ENCODE measurements at places on chromosomes 1 and 21.

DNA sequence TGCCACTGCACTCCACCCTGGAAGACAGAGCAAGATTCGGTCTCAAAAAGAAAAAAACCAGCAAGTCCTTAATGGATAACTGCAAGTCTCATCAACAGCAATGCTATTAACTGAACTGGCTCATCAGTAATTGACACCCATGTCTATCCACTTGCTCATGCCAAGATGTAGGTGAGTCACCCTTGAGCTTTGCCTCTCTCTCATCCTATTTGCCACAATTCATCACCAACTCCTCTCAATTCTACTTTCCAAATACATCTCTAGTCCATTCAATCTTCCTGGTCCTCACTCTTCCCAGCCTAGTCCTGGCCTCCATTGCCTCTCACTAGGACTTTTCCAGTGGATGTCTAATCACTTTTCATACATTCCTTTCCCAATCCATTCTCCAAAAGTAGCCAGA lies 103.7 kb upstream of the PRMT6 start:
- DNase-seq, result no peak

DNA sequence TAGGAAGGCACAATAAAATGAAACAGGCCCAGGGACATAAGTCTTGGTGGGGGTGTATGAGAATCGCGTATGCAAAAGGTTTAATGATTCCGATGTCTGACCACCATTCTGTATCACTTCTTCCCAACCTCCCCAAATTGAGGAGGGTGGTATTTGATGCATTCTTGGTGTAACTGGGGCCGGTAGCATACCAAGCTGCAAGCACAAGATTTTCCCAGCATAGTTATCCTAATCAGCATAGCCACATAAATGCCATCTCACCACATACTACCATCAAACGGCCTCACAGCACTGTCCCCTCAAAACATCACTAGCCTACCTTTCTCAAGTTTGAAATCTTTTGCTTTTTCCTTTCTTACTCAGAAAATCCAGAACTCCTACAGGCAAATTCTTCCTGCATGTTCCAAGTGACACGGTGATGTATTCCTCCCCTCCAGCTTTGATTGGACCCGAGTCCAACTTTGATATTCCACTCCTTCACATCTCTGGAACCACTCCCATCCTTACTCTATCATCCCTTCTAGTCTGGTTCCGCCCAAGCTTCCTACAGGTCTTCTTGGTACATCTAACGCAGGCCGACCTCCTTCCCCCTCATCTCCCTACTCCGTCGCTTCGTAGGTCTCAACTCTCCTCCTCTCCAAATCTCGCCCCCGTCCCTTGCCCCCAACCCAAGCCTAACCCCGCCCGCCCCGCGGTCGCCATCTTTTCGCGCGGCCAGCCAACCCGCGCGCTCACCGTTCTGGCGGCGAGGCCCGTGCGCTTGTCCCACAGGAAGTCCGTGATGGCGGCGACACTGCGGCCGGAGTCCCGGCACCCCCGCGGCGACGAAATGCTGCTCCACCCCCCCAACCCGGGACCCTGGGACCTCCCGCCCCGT lies 600 bp downstream of the CLK2 start:
- no peak for DNase-seq

GRCh38 chr21:24658026-24658425 lies 949.3 kb downstream of the MRPL39 start:
- no peak for DNase-seq

DNA sequence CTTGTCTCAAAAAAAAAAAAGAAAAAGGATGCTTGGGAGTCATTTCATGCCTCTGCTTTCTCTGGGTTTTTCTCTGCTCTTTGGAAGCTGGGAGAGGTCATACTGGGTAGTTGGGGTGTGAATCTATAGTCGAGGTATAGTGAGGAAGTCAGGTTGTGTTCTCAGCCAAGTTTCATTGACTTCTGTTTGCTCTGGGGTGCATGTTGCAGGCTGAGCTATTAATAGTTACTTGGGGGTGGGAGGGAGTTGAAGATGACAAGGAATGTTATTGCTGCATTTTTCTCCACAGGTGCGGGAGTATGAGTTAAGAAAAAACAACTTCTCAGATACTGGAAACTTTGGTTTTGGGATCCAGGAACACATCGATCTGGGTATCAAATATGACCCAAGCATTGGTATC lies 2.8 kb downstream of the RPL11 start:
- no peak for DNase-seq

GRCh38 chr1:42747125-42747524 lies 7.1 kb upstream of the CLDN19 start:
- peak; percentile 69 for DNase-seq

- DNase-seq, result no peak
Measured at GRCh38 chr1:167837326-167837725, 76.6 kb downstream of the ADCY10 start.

- DNase-seq, result no peak
Measured at GRCh38 chr1:172497230-172497629, 35.7 kb upstream of the SUCO start.

- DNase-seq, result no peak
Measured at GRCh38 chr1:186076006-186076405, 299.0 kb downstream of the TPR start.

DNA sequence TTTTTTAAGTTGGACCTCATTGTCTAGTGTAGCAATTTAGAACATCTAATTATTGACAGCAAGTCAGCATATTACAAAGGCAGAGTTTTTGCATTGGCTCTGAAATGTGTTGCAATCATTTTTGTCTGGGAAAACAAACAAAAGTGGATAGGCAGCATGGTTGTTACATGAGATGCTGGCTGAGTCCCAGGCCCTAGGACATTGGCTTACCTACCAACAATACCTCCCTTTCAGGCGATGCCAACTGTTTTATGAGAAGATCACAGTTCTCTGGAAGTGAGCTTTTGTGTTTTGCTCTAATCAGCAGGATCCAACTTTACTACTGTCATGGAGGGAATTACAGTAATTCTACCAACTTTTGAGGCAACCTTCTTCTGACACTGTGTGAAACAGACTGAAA lies 71.5 kb upstream of the CXADR start:
- no peak for DNase-seq

GRCh38 chr1:17007121-17007520 lies 4.6 kb downstream of the ATP13A2 start:
- DNase-seq, result no peak

DNA sequence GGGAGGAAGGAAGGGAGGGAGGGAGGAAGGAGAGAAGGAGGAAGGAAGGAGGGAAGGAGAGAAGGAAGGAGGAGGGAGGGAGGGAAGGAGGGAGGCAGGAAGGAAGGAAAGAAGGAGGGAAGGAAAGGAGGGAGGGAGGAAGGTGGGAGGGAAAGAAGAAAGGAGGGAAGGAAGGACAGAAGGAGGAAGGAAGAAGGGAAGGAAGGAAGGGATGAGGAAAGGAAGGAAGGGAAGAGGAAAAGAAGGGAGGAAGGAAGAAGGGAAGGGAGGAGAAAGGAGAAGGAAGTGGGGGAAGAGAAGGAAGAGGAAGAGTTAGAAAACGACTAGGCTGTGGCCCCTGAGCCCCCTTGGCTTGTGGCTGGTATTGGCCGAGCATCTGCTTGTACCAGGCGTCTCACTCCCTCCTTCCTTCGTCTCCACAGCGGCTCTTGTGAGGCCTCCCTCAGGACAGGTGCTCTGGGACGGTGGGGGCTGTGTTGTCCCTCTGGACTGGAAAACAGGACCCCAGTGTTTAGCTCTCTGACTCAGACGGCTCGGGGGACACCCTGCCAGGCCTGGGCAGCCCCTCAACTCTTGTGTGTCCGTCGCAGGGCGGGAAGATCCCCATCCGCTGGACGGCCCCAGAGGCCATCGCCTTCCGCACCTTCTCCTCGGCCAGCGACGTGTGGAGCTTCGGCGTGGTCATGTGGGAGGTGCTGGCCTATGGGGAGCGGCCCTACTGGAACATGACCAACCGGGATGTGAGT lies 36.2 kb upstream of the C1QA start:
- DNase-seq, result no peak

DNA sequence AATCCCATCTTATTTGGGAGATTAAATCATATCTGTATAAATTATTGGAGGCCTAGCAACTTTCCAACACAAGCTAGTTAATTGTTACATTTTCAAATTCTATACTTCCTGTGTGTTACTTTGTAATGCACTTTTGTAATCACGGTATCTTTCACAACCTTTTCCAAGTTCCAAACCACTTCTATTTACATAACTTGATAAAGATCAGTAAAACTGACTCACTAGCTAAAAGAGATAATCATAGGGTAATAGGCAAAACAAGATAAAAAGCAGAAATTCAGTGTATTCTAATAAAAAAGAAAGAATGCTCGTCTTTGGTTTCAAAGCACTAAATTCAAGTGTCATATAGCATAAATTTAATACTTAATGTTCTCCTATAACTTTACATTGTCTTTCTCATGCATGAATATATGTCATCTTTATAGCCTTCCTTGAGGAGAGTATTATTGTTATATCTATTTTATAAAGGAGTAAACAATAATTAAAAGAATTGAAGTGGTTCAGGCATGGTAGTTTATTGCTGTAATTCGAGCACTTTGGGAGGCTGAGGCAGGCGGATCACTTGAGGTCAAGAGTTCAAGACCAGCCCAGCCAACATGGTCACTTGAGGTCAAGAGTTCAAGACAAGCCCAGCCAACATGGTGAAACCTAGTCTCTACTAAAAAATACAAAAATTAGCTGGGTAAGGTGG lies 66.4 kb downstream of the RGS13 start:
- peak; percentile 18 for DNase-seq

DNA sequence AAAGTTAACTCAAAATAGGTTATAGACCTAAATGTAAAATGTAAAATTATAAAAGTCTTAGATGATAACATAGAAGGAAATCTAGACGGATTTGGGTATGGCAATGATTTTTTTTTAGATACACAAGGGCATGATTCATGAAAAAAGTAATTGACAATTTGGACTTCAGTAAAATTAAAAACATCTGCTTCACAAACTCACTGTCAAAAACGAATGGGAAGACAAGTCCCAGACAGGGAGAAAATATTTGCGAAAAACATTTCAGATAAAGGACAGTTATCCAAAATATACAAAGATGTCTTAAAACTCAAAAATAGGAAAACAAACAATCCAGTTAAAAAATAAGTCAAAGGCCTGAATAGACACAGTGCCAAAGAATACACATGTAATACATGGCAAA lies 9.7 kb upstream of the PTGS2 start:
- no peak for DNase-seq

GRCh38 chr1:112488141-112488540 lies 20.6 kb upstream of the WNT2B start:
- DNase-seq, result no peak

DNA sequence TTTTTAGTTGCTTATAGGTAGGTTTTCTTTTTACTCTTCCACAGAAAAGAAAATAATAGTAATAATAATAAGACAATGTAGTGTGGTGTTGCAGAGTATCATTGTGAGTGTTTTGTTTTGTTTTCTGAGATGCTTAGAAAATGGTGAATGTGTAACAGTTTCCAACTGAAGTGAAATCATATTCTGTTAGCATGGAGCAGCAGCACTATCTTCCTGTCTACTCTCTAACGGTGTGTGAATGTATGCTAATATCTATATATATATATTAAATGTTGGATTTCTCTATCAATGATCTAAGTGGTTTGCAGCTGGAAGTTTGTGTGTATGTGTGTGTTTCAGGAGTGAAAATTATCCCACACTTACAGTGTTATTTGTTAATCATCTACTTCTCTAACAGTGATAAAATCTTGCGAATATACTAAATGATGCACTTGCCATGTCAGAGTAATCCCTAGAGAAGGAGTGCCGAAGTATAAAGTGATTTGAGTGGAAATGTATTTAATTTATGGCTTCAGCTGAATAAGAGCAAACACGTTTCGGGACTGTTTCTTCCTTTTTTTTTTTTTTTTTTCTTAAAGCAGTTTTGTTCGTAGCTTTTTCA lies 377 bp downstream of the SAMD13 start:
- no peak for DNase-seq

GRCh38 chr1:63245186-63245585 lies 77.2 kb upstream of the FOXD3 start:
- no peak for DNase-seq

GRCh38 chr21:43790010-43790524 lies 690 bp downstream of the RRP1 start:
- no peak for DNase-seq

DNA sequence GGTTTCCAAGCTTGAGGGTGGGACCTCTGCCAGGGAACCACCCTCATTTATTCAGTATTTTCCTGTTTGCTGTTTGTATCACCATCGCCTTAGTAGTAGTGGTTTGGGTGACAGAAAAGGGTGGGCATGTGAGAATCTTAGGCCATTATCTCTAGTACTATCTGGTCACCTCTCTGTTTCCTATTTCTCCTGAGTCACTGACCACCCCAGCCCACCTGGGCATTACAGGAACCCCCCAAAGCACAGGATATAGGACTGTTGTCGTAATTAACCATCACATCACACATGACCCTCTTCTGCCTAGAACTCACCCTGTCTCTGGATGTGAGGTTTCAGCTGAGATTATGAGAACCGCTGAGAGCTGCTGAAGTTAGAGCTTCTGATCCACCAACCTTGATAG lies 60.4 kb downstream of the IL23R start:
- no peak for DNase-seq

GRCh38 chr1:155008015-155008941 lies 5.7 kb downstream of the ZBTB7B start:
- no peak for DNase-seq

DNA sequence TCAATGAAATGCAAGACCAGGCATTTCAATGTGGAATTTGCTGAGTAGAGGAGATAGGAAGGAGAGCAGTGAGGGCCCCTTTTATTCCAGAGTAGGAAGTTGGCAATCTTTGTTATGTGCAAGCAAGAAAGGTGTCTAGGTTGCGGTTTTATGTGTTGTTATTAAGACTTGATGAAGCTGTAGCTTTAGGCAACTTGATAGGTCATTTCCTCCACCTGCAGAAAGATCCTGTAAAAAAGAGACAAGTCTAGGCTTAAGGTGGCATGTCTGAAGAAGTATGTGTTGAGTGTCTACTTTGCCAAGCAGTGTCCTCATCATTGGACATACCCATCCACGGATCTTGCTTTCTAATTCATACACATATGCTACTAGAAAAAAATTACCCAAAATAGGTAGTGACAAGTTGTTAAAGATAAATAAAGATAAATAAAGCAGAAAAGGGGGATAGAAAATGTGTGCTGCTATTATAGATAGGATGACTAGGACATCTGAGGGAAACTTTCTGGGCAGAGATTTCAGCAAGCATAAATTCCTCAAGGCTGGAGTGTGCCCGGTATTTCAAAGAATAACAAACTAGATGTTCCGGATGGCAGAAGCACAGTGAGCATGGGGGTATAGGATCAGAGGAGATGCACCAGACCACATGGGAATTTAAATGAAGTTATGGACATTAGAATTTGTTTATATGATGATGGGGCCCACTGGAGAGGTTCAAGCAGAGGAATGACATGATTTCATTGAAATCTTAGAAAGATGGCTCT lies 335.0 kb downstream of the TGFB2 start:
- DNase-seq, result no peak

Data from suppressor macrophage treated with lipopolysaccharide for 1 hour (primary cell).